ENCODE measurements at places on chromosomes 1 and 21.

- peak; percentile 62 for DNase-seq
Observed at GRCh38 chr1:28510273-28510969, 4.6 kb downstream of the RCC1 start.

DNA sequence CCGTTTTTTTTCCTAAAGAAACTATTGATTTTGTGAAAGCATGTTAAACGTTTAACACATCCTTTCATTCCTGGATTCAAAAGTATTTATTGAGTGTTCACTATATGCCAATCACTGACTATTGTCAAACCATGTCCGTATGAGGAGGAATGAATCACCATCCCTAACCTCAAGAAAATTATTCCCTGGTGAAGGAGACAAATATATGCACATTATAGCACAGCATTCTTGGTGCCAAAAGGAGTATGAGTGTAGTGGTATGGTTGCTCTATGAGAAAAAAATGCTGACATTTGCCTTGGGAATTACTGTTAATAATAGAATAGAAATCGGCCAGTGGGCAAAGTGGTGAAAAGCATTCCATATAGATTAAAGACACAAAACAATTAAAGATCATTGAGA is 1390.1 kb downstream of the MRPL39 start:
- no peak for DNase-seq

GRCh38 chr21:44294391-44295162 is 5.3 kb upstream of the PFKL start:
- no peak for DNase-seq

- no peak for DNase-seq
Observed at GRCh38 chr1:228818928-228819630, 83.8 kb downstream of the RHOU start.

- no peak for DNase-seq
Observed at GRCh38 chr1:203103216-203103615, 17.4 kb upstream of the MYOG start.

GRCh38 chr21:42585881-42586280 is 67.5 kb upstream of the PDE9A start:
- no peak for DNase-seq

DNA sequence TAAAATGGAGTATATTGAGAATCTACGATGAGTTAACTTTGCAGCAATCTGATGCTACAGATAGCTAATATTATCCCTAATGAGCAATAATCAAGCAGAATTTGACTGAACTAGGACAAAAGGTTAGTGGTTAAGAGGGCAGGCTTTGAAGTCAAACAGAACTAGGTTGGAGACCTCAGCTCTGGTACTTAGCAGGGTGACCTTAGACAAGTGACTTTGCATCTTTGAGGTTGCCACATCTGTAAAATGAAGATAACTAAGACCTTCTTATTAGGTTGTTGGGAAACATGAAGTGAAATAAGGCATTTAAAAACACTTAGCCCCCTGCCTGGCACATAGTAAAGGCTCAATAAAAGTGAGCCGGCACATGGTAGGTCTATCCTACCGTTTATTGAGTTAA is 4.3 kb upstream of the FUCA1 start:
- DNase-seq, result no peak

DNA sequence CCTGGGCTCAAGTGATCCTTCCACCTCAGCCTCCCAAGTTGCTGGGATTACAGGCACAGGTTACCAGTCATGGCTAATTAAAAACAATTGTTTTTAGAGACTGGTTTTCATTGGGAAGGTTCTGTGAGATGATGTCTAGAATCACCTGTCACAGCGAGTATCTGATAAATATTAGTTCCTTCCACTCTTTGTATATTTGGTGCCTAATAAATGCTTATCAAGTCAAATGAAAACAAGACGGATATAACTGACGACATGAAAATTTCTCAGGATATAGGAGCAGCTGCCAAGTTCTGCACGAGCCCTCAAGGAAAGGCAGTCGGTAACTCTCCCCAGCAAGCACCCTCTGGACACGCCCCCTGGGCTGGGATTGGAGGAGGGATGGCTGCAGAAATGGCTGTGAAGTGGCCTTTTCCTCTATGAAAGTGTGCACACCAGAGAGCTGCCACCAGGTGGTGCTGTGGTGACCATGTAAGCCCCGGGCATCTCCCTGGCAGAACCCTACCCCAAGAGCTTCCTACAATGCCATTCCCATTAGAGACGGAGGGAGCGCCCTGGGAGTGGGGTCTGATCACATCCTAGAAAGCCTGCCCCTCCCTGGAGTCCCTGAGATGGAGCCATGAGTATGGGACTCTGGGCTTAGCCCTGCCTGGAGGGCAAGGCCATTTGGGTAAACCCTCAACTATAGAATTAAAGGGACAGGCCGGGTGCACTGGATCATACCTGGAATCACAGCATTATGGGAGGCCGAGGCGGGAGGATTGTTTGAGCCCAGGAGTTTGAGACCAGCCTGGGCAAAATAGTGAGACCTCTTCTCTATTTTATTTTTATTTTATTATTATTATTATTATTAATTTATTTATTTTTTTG is 50.9 kb downstream of the HTR6 start:
- peak; percentile 89 for DNase-seq

DNA sequence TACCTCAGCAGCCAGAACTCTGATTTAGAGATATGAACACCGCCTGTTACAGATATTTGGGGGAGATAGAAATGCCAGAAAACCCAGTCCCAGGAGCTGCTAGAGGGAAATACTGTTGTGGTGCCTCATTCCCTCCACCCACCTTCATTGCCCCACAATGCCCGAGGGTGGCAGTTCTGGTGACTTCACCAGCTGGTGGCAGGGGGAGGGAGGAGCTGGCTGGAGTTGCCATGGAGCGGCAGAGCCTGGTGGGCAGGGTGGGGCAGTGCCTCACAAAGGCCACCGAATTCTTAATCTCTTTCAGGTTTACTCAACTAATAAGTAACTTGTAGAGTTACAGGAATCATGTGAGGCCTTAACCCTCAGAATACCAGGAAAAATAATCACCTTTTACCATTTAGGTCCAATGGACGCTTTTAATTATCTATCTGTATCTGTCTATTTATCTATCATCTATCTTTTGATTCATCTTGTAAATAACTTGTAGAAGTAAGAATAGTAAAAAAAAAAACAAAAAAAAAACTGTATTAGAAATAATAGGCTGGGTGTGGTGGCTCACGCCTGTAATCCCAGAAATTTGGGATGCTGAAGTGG is 11.7 kb upstream of the S100A11 start:
- DNase-seq, result peak; percentile 65

- no peak for DNase-seq
Observed at GRCh38 chr1:114750780-114751179, 7.0 kb downstream of the CSDE1 start.

Measured in stimulated activated CD4-positive, alpha-beta T cell treated with anti-CD3 and anti-CD28 coated beads, Interleukin-4, amount 100 ng/mL, for 24 hours (primary cell).